T-helper 17 cell (primary cell): ENCODE measurements at places on chromosomes 12 and 14.

GRCh38 chr12:124940393-124941169 lies 26.1 kb upstream of the UBC start:
- peak; percentile 69 for DNase-seq

DNA sequence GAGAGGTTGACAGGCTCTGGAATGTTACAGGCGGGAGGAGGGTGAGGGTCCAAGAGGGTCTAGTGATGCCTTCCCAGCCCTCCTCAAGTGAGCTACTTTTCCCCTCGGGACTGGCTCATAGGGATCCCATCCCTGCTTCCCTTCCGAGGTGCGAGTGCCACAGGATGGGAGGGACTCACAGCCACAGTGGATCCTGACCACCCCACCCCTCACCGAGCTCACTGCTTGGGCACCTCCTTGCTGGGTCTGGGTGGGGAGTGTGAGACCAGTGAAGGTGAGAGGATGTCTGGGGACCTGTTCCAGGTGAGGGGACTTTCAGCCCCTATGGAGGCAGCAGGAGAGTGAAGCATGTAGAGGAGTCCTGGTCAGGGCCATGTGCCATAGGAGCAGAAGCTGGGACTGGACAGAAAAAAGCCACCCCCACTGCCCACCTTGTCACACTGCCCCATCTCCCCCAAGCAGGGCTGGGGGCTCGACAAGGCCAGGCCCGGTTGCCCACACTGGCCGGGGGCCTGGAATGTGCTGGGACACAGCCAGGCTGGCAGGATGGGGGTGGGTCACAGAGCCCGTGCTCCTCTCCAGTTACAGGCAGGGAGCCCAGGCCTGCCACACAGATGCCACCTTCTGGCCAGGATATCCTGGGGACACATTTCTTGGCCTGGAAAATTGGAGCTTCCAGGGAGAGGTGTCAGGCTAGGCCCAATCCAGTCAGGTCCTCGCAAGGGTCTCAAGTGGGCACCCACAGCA lies 1.7 kb upstream of the TNS2 start:
- DNase-seq = no peak

- no peak for DNase-seq
Observed at GRCh38 chr12:81450920-81451739, 308.0 kb downstream of the PPFIA2 start.

GRCh38 chr14:101980700-101981099 lies 16.3 kb downstream of the DYNC1H1 start:
- DNase-seq = no peak

DNA sequence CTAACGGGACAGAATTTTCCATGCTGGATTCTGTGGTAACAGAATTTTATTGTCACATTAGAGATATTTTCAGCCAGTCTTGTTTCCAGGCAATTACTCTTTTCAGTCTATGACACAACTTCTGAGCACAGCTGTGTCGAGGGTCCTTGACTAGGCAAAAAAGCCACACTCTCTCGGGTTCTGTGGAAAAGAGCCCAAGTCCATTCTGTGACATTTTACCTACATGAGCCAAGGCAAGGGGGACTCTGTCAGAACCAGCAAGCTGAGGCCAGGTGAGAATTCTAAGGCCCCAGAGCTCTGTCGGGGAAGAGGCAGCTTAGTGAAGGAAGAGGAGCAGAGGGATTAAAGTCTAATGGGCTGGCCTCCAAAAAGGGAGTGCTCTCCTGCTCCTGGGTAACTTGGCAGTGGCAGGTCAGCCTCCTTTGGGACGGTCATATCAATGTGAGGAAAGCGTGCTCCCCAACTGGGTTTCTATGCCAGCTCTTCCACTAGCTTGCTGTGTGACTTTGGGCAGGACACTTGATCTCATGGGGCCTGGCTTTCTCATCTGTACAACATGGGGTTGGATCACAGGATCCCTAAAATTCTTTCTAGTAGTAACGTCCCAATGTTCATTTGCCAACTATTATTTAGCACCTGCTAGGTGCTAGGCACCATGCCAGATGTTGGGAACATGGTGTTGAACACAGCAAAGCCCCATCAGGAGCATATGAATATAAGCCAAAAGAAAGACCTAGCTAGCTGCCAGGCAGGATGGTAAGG lies 16.0 kb upstream of the RIC8B start:
- no peak for DNase-seq

DNA sequence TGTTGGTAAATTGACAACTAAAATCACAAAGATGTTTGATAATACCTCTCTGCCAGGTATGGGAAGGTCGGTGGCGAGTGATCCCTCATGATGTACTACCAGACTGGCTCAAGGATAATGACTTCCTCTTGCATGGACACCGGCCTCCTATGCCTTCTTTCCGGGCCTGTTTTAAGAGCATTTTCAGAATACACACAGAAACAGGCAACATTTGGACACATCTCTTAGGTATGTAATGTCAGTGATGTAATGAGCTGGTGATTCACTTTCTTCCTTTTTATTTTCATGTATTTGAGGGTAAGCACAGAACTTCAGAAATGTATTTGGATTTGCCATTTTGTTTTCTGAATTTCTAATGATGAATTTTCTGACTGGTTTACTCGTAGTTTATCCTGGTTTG lies 42.6 kb upstream of the LRTM2 start:
- no peak for DNase-seq

DNA sequence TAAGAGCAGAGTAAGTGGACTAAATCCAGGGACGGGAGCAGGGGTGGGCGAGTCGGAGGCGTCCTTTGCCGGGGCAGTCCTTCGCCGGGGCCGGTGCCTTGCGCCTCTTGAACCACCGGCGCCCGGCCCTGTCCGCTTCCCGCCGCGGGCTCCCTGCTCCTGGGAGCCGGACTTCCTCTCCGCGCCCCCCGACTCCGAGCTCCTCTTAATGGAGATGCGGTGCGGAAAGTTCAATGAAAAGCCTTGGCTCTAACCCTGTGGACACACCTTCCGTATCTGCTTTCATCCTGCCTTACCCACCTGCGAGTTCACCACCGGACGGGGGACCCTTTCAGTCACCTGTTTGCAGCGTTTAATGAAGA lies 412 bp downstream of the FGFR1OP2 start:
- peak; percentile 13 for DNase-seq

DNA sequence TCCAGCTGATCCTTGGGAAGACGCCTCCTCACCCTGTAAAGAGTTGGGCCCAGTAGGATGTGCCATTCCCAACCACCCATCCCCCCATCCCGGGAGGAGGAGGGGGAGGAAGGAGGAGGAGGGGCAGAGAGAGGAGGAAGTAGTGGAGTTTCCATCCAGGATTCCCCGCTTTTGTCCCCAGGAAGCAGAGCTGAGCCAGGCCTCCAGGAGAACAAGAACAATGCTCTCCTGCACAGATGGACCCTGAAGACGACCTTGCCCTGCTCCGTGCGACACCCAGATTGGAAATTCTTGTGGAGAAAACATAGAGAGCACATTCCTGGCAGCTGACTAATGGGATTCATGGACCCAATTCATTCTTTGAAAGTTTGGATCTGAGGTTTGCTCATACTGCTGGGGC lies 132.3 kb upstream of the CRY1 start:
- no peak for DNase-seq

GRCh38 chr12:48216785-48217184 lies 13.7 kb upstream of the OR10AD1 start:
- DNase-seq = no peak

DNA sequence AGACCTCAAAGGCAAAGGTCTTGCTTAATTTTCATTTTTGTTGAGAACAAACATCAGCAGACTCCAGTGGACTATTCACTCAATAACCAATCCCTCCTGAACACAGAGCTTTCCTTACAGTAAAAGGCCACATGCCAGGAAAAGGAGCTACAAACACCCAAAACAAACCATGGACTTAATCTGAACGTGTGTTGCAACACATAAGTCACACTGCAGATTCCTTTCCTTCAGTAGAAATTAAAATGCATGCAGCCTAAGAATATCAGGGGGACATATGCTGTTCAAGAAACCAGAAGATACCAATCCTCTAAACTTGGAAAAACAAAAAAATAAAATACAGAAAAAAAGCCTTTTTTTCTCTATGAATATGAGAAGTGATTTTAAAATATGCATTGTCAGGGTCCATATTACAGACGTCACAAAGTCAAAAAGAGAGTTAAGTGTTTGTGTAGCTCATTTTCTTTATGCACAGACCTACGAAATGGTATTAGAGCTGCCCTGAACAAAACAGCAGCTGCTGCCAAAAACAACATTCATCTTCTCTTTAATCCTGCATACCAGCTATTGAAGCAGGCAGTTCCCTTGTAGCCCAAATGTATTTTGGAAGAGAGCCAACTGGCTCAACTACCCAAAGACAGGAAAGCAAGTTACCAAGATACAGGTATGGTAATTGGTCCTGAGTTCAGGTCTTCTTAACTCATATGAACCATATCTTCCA lies 26.2 kb downstream of the KITLG start:
- DNase-seq = no peak

GRCh38 chr12:41981758-41982157 lies 162.9 kb downstream of the GXYLT1 start:
- DNase-seq = no peak

DNA sequence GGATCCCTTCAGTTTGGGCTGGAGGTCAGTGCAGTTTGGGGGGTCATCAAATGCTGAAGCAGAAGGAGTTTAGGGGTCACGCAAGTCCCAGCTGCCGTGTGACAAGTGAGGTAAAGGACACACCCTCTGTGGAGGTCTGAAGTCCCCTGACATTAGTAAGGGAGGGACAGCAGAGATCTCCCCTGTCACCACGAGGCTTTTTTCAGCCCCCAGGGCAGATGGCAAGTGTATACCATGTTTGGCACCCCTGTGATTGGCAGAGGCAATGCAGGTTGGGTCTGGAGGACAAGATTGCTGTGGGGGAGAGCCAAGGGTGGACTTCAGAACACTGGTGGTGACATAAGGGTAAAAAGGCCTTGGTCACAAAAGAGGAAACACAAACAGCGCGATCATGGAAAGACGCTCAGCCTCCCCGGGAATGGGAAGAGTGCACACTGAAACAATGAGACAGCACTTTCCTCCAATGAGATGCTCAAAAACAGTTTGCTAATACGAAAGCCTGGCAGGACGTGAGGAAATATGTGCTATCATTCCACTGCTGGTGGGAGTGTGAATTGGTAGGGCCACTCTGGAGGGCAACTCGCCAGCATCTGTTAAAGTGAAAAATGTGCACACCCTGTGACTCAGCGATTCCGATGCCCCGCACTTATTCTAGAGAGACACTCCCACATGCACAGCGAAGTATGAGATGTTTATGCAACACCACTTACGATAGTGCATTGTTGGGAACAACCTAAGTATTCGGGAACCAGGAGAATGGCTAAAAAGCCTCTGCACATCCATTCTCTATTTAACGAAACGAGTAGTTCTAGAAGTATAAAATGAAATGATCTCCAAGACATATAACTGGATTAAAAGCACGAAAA lies 14.4 kb upstream of the CD27 start:
- no peak for DNase-seq

GRCh38 chr14:76720382-76720813 lies 40.9 kb upstream of the VASH1 start:
- DNase-seq = no peak

- DNase-seq = no peak
Observed at GRCh38 chr14:87679866-87680265, 313.1 kb downstream of the GALC start.

DNA sequence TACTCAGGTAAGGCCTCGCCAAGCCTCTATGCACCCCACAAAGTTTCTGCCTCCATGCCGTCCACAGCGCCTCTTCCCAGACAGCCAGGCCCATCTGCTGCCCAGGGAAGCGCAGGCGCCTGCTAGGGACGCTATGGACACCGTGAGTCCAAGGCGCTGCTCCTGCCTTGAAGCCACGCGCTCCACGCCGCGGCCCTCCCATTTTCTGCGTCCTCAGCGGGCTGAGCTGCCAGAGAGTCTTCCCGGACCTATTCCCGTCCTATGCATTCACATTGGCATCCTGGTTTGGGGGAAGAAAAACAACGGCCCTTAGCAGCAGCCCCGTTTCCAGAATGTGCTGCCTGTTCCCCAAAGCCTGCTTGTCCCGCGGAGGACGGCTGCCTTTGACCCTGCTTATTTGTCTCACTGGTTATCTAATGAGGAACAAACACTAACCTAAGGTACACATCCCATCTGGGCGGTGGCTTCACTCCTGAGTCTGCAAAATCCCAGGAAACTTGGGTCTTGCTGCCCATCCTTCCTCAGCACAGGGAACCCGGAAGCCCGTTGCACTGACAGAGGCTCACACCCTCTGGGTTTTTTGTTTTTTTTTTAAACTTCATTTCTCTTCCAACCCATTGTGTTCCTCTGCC lies 38.0 kb downstream of the MMAB start:
- no peak for DNase-seq

- DNase-seq = no peak
Observed at GRCh38 chr12:92603741-92604432, 98.9 kb upstream of the PLEKHG7 start.

DNA sequence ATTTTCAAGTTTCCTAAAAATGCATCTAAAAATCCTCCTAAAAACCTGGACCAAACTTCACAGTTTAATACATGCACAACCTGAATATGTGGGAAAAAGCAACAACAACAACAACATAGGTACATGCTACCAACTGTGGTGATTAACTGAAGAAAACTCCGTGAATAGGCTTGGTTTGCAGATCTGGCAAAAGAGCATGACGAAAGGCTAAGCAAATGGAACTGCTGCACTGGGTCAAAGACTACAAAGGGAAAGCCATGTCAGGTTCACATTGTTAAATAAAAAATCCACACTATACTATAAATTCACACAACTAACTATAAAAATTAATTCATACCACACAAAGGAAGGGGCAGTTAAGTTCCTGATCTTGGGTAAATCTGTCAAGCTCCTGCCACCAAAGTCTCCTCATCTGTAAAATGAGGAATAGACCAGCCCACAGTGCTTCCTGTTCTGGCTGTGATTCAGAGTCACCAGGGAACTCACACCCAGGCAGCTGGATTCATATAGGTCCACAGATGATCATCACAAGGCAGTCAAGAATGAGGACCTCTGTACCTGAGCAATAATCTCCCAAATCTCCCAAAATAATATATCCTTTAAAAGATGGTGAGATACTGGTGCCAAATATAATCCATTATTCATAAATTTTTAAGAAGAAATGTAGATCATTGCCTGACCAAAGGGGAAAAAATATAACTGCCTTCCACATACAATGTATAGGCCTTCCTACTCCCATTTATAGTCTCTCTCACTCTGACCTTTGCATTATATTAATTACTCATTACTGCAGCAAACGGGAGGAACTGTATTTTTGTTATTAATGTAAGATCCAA lies 7.0 kb downstream of the CORO1C start:
- no peak for DNase-seq

DNA sequence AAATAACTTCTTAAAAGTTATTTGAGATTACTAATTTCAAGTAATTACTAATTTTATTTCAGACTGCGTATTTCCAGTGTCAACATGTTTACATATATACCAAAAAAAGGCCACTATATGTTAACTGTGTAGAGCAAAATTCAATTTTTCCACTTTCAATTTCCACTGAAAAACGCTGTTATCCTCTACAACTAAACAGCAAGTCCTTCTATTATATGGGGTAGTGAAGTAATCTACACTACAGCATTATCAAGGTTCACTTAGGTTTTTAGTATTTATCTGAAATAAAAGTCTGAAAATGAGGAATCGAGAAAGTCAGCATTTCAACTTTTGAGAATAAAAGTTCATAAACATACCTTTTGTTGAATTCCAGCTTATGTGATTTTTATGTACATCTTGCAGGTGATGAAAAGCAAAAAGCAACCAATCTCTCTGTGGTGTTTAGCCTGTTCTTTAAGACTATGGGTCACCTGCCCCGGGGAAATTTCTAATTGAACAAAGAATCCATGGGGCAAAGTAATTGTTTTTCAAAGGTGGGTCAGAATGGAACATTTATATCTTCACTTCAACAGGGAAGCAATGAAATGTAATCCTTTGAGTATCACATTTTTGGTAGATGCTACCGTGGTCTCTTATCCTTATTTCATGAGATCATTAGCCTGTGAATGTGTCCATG lies 3.3 kb downstream of the BTG1 start:
- no peak for DNase-seq

- DNase-seq = no peak
Observed at GRCh38 chr12:30679241-30679640, 16.4 kb downstream of the IPO8 start.
